ENCODE measurements at places on chromosomes 16 and 17. TPM values are rescaled to one million over a fixed set of nuclear protein-coding genes. Genes with fewer than 3 reads are reported as not detected.

DNA sequence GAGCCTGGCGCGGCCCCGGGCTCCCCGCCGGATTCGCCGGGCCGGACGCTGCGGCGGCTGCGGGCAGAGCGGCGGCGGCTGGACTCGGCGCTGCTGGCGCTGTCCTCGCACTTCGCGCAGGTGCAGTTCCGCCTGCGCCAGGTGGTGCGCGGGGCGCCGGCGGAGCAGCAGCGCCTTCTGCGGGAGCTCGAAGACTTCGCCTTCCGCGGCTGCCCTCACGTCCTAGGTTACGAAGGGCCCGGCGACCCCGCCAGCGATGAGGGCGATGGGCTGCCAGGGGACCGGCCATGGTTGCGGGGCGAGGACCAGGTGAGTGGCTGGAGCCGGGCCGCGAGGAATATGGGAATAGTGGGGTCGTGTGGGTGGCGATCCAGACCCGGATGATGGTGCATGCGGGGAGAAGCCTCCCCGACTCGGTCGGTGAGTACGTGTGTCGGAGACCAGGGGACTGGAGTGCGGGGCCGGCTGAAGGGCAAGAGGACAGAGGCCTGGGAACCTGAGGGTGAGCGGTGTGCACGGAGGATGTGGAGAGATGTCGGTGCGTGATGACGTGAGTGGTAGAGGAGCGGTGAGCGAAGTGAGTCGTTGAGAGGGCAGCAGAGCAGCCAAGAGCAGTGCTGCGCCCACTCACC, 517 bp downstream of the RUNDC1 start:
- DNase-seq: no peak

- DNase-seq: no peak
These were observed 220 bp upstream of the ARHGAP44 start for GRCh38 chr17:12789075-12789480.

DNA sequence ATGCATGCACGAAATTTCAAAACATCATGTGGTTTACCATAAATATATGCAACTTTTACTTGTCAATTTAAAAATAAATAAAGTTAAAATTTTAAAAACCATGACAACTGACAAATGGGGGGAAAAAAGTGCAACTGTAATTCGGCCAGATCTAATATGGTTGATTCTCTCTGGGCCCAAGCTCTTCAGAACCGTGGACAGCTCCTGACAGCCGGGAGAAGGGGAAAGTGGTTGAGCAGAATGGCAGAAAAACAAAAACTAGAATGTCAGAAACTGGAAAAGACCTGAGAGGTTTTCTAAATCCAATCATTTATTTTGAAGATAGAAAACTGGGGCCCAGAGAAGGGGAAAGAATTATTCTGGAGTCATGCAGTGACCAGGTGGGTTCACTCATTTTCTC, 126.6 kb downstream of the TMEM132E start:
- no peak for DNase-seq

FLYWCH1 gene
- polyA plus RNA-seq: 15.1 TPM

FTSJ3 gene
- polyA plus RNA-seq: 58.4 TPM

DNA sequence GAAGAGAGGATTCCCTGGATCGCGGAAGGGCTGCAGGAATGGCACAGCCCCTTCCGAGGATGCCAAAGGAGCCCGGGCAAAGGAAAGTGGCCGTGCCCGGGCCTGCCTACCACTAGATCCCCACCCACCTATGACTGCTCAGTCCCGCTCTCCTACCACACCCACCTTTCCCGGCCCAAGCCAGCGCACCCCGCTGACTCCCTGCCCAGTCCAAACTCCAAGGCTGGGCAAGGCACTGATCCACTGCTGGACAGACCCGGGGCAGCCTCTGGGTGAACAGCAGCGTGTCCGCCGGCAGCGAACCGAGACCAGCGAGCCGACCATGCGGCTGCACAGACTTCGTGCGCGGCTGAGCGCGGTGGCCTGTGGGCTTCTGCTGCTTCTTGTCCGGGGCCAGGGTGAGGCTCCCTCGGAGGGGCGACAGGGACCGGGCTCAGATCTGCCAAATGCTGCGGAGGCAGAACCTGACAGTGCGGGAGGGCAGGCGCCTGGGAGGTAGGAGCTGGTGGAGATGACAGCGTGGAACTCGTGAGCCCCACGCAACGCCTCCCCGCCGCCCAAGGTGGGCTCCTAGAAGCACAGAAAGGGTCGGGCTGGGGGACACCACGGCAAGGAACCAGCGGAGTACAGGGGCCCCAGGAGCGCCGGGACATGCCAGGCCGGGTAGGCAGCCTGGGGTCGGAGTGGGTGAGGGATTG, at the start of gene CES2:
TSS of gene CES2 (plus strand) at position 203 of the 698 bp plus-strand sequence. CDS start at position 323, 120 bp downstream.
- DNase-seq: no peak
